ENCODE measurements at places on chromosomes 7 and 10. TPM values are rescaled to one million over a fixed set of nuclear protein-coding genes. Genes with fewer than 3 reads are reported as not detected.

- no peak for DNase-seq
Observed at GRCh38 chr10:78717200-78717599, 351.6 kb upstream of the ZMIZ1 start.

GRCh38 chr7:33743594-33743993, 161.7 kb upstream of the BMPER start:
- DNase-seq, result no peak

GRCh38 chr7:151843181-151843580, 33.7 kb downstream of the PRKAG2 start:
- DNase-seq, result no peak

DNA sequence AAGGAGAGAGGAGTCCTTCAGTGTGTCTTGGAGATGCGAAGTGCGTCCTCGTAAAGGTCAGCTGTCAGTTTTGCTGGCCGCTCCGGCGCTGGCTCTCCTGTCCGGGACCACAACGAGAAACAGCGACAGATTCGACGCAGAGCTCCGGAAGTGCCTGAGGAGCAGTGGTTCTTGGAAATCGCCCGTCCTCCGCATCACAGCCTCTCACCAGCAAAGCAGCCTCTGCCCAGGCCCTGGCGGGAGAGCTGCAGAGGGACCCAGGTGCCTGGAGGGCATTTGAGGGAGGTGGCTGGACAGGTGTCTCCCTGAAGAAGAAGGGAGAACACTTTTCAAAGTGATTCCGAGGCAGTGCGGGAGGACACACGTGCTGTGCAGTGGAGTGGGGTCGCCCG, 11.6 kb upstream of the AP5Z1 start:
- DNase-seq, result no peak

- DNase-seq, result no peak
Observed at GRCh38 chr10:21355591-21356011, 169.9 kb downstream of the SKIDA1 start.

GRCh38 chr7:42164881-42165428, 72.1 kb downstream of the GLI3 start:
- DNase-seq, result no peak

GRCh38 chr7:144761493-144761892, 74.4 kb downstream of the TPK1 start:
- no peak for DNase-seq

Gene FAM237B
- not detected for total RNA-seq

GRCh38 chr10:1434202-1434601, 303.1 kb downstream of the ADARB2 start:
- DNase-seq, result no peak

- DNase-seq, result no peak
Observed at GRCh38 chr10:47173929-47174442, 126.0 kb upstream of the GDF10 start.

DNA sequence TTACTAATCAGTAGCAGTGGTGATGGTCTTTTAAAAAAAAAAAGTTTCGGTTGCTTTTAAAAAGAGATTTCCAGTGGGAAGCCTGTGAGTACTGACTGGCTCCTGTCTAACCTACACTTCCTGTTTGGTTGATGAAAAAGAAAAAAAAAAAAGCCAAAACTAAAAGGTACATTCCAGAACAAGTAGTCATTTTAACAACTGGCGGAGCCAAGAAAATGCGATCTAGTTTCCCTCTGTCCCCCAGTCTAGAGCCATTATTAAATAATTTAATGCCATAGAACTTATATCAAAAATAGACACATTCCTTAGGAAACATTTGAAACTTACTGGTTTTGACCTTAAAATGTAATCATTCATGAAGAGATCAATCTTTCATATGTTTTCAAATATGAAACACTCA, 254.2 kb upstream of the C7orf33 start:
- no peak for DNase-seq

- DNase-seq, result no peak
Observed at GRCh38 chr7:91181949-91182348, 82.3 kb upstream of the FZD1 start.

- DNase-seq, result no peak
Observed at GRCh38 chr7:65397730-65398142, 24.1 kb downstream of the ZNF92 start.

Gene NEUROD6
- not detected for total RNA-seq

Gene DOCK1
- total RNA-seq, result 0.05 TPM

- DNase-seq, result no peak
Observed at GRCh38 chr10:108597031-108597430, 1326.3 kb downstream of the XPNPEP1 start.

- no peak for DNase-seq
Observed at GRCh38 chr7:28263622-28264271, 83.2 kb upstream of the JAZF1 start.

DNA sequence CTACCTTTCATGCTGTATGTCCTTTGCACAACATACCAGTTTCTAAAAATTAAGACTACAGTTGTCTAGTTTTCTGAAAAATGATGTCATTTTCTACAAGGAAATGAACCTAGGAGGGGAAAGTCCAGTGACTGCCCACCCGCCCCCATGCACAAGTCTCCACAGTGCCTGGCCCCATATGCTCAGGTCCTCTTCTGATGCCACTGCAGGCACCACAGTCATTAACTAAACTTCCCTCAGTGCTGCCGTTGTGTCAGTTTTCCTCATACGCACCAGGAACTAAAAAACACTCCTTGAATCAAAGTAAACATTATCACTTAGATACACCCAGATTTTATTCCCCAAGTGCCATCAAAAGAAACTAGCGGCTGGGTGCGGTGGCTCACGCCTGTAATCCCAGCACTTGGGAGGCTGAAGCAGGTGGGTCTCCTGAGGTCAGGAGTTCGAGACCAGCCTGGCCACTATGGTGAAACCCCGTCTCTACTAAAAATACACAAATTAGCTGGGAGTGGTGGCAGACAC, 6.9 kb upstream of the TNS3 start:
- no peak for DNase-seq

GRCh38 chr10:50605269-50605950, 18.3 kb downstream of the SGMS1 start:
- no peak for DNase-seq

DNA sequence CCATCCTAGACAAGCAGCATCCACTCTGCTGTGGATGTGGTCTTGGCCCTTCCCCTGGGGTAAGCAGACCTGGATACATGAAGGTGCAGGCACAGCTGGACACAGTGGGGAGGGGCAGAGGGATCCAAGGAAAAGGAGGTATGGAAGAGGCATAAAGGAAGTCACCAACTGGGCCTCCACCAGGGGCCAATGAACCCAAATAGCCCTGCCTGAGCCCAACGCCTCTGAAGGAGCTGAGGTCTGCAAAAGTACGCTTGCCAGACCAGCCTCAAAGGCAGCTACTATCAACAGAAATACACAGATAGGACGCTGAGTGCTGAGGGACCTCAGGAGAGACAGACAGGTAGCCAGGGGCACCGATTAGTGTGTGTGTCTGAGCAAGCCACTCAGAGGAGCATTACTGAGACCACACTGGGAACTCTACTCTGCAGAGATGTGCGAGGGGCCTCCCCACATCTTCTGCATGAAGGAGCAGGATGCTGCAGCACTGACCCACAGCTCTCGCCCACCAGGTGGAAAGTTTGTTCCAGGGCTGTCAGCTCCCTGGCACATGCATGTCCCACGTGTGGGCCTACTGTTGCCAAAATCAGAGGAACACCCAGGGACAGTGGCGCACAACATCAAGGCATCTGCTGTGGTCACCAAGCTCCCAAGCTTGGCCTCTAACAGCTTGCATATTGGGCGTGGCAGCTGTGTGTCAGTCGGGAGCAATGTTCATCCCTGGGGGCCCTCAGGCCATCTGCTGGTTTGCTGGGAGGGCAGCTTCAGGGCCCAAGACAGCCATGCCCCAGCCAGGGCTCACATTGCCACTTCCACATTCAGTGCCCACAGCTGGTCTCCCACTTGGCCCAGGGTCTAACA, 40.0 kb downstream of the MKI67 start:
- DNase-seq, result no peak

- DNase-seq, result no peak
Observed at GRCh38 chr10:110408203-110408871, 89.4 kb upstream of the DUSP5 start.

Gene CALHM1
- total RNA-seq, result 0.12 TPM

- no peak for DNase-seq
Observed at GRCh38 chr7:128799451-128799850, 7.7 kb downstream of the CCDC136 start.

DNA sequence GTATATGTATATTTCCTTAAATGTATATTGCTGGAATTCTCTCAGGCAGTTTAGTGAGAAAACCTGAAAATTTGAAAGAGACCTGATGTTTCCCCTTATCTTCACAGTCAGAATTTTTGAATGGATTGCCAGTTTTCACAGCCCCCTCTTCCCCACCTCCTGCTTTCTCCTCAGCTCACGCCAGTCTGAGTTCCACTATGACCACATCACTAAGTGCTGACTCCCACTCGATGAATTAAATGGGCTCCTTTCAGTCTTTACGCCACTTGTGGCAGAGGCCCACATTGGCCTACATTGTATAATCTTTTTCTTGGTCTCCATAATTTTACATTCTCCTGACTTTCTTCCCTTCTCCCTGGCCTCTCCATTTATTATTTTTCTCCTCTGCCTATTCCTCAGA, 3.1 kb upstream of the CLEC5A start:
- DNase-seq, result no peak

Gene GSDME
- total RNA-seq, result 2.1 TPM

GRCh38 chr10:96511044-96511945, 2.4 kb downstream of the TLL2 start:
- DNase-seq, result peak; percentile 27

DNA sequence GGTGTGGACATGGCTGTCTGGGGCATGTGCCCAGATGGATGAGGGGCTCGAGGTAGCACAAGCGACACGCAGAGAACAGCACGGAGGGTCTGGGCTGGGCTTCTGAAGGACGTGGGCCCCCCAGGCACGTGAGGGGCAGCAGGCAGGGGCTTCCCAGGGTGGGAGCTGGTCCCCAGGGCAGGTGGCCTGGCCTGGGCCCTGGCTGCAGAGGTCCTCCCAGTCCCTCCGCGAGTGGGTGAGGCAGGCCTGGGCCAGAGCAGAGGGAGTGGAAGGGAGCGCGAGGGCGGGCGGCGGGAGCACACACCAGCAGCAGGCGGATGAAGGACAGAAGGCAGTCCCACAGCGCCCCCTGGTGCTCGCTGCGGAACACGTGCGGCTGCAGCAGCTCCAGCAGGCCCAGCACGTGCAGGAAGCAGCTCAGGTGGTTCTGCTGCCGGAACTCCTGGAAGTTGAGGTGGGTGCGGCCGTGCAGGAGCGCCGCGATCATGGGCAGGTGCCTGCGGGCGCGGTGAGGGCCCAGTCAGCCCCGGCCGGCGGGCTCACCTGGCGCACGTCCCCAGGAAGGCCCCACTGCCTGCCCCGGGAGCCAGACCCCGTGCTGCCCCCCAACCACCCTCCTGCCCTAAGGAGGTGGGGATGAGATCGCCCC, 14.7 kb upstream of the MICALL2 start:
- peak; percentile 89 for DNase-seq

DNA sequence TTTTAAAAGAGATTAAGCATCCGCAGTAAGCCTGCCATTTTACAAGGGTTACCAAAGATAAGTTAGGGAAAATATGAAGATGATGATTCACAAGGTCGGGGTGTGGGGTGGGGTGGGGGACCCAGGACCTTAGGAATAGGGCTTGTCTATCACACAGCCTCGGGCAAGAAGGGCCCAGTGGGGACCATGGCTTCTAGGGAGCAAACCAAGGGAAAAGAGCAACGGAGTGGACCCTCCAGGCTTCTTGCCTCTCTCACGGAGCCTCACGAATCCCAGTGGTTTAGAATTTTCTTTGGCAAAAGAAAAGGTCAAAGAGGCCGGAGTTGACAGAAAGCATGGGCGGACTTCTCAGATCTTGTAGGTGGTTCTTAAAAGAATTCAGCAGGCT, 1.3 kb downstream of the PRKCQ start:
- no peak for DNase-seq

DNA sequence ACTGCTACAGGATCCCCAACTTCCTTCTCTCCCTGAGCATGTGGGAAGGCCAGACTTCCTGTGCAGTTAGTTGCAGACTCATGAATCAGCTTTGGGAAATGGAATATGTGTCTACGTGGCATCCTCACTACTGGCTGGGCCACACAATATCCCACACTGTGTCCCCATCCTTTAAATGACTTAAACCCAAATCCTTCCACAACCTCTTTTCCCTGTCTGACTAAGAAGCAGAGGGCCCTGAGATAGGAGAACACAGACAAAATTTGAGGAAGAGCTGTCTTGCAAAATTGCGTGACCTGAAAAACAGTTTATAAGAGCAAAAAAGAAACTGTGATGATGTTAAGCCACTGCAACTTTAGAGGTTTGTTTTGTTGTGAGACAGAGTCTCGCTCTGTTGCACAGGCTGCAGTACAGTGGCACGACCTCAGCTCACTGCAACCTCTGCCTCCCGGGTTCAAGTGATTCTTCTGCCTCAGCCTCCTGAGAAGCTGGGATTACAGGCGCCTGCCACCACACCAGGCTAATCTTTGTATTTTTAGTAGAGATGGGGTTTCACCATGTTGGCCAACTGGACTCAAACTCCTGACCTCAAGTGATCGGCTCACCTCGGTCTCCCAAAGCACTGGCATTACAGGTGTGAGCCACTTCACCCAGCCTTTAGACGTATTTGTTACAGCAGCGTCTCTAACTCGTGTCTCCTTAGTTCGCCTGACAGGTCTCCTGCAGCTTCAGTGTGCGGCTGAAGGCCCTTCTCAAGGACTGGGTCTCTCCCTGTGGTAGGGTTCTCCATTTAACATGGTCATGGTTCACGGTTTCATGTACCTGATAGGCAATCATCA, 46.9 kb upstream of the SFMBT2 start:
- DNase-seq, result no peak

Gene OR2A14
- total RNA-seq, result not detected

GRCh38 chr7:45446195-45446944, 127.8 kb upstream of the ADCY1 start:
- no peak for DNase-seq

GRCh38 chr7:51456431-51457060, 139.9 kb upstream of the COBL start:
- DNase-seq, result no peak

Gene DEPP1
- 0.33 TPM for total RNA-seq

Gene UNCX
- not detected for total RNA-seq

DNA sequence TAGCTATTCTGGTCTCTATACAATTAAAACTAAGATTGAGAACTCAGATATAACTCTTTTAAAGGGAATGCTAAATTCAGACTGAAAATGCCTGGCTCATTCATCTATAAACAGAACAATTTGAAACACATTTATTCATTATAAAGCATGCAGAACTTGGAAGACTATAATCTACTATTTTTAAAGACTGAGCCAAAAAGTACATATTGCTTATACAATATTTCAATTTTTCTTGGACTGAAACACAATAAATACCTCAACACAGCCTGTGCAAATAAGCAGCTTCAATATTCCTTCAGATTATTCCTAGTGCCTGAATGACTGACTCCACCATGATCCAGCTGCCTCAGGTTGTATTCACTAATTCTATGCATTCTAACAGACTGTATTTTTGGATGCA, 15.5 kb upstream of the PHYH start:
- no peak for DNase-seq

GRCh38 chr7:29099896-29100847, 46.2 kb downstream of the CPVL start:
- no peak for DNase-seq

GRCh38 chr10:16297642-16298041, 139.2 kb upstream of the PTER start:
- no peak for DNase-seq

Measured in activated CD4-positive, alpha-beta T cell treated with anti-CD3 and anti-CD28 coated beads, Interleukin-2, amount 10 ng/mL, durations not matched to agents 7 days and 5 days (primary cell).